Fibroblast of the conjunctiva (primary cell): ENCODE measurements at places on chromosomes 4 and X.
A peak's percentile ranks its signal among the peaks of the same experiment; 100 is the strongest.

GRCh38 chrX:118225711-118226428, 109.3 kb upstream of the KLHL13 start:
- no peak for DNase-seq

DNA sequence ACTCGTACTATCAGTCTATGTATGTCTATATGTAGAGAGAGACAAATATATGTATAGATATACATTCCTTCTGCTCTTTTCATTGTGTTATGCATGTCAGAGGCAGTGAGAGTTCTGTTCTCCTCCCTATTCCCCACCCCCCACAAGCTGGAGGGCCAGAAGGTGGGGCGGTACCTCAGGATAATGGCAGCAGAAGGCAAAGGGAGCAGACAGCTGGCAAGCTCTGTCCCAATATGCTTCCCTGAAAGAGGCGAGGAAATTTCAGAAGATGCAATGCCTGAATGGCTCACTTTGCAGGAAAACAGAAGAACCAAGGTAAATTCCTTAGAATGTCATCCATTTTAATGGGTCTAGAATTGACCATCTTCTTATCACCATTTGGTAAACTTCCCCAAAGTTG, 114.4 kb downstream of the NAA11 start:
- DNase-seq, result no peak

GRCh38 chr4:124431653-124432192, 280.8 kb downstream of the ANKRD50 start:
- DNase-seq, result no peak

GRCh38 chr4:48985976-48986653, at the start of gene CWH43:
CWH43 (plus strand) TSS chr4:48986275; CDS start chr4:48986430, 155 bp downstream.
- DNase-seq, result no peak

DNA sequence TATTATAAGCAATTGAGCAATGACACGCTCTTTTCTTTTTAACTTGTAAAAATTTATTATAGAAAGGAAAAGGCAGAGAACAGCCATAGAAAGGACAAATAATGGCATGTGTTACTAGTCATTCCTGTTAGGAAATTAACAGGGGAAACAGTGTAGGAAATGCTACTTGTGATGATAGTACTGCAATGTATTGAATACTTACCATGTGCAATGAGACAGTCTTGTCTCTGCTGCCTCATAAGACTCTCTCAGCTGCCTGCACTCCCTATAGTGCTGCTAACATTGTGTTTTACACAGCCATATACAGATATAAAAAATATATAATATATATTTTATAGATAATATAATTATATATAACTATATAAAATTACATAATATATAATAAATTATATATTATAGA, 62.3 kb upstream of the SHOX start:
- no peak for DNase-seq

GRCh38 chr4:124910327-124910726, 197.8 kb upstream of the ANKRD50 start:
- DNase-seq, result no peak

DNA sequence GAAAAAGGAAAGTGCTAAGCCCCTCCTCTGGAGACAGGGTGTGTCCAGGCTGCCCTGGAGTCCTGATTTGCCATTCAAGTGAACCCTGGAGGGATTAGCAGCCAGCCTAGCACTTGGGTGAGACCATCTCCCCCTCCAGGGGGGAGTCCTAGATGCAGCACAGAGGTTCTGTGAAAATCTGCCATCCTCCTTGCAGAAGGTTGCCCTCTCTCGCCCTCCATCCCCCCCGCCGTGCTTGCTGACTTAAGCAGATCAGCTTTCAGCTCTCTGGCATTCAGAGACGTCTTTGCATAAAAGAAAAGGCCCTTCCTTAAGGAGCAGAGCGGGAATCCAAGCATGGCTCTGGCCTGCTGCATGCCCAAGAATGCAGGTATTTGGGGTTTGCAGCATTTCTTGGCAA, 102.1 kb upstream of the SCML1 start:
- peak; percentile 48 for DNase-seq

DNA sequence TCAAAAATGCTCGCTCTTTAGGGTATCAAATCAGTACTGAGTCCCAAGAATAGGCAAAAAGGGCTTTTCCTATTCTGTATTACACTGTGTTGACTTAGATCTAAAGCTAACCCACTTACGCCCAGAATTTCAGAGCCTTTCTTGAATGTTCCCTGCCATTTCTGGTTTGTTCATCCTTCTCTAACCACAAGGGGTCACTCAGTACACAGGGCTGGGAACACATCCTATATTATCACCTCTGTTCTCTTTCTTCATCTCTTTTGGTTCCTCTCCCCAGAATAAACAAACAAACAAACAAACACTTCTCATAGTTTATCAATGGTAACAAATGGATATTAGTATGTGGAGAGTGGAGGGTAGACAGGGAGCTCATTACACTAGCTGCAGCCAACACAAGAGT, 25.5 kb upstream of the MORC4 start:
- DNase-seq, result peak; percentile 1

GRCh38 chrX:39720945-39721344, 376.8 kb downstream of the BCOR start:
- no peak for DNase-seq

DNA sequence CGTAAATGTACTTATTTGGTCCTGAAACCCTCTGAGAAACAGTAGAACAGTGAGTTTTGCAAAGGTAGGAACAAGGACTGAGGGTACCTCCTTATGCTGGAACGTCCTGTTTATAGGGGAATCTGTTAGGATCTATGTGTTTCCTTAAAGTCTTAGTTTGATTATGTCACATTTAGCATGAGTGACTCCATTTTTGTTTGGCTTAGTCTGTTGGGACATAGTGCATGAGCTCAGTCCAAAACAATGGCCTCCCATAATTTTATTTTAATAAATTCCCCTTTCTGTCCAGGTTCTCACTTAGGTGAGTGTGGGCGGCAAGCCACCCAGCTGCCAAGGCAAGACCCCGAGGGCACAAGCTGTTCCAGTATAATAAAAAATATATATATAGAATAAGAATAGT, 27.7 kb downstream of the HTT-AS start:
- no peak for DNase-seq

GRCh38 chr4:55547466-55547770, 709 bp upstream of the CLOCK start:
- no peak for DNase-seq

DNA sequence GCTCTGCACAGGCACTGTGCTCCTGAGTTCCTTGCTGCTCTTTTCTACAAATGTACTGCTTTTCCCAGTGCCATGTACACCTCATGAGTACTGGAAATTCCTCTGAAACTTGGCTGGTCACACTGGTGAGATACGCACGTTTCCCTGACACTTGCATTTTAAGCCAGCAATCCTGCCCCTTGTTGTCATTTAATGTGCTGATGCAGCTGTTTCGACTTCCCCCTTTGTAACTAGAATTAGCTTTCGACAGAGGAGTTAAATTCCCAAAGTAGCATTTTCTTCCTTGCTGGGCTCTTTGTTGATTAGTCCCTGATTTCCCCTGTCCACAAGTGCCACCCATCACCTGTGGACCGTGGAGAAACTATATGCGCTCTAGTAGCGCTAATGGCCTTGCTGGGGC, 77.5 kb downstream of the IQCM start:
- DNase-seq, result no peak
